ENCODE measurements at places on chromosomes 1 and 21.

GRCh38 chr1:192639607-192640368 is 3.8 kb downstream of the RGS13 start:
- DNase-seq, result no peak

DNA sequence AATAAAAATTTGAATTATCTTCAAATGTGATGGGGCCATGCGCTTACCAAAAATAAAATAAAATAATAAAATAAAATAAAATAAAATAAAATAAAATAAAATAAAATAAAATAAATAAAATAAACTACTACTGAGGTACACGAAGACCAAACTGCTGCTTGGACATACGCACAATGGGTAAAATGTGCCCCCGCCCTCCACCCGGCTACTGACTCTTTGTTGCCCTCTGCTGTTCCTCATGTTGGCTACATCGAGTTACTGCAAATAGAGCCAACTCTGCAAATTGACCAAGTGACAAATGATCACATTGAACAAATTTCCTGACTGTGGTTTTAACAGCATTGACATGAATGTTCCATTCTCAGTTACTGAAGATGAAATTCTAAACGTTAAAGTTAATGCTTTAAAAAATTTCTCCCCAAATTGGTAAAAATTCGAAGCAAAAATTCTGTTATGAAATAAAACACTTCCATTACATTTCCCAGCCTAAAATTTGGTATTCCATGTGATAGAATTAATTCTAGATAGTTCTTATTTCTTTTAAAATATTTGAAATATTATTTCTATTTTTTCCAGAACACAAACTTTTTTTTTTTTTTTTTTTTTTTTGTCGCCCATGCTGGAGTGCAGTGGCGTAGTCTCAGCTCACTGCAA is 18.8 kb upstream of the MAP1LC3C start:
- DNase-seq, result peak; percentile 8

DNA sequence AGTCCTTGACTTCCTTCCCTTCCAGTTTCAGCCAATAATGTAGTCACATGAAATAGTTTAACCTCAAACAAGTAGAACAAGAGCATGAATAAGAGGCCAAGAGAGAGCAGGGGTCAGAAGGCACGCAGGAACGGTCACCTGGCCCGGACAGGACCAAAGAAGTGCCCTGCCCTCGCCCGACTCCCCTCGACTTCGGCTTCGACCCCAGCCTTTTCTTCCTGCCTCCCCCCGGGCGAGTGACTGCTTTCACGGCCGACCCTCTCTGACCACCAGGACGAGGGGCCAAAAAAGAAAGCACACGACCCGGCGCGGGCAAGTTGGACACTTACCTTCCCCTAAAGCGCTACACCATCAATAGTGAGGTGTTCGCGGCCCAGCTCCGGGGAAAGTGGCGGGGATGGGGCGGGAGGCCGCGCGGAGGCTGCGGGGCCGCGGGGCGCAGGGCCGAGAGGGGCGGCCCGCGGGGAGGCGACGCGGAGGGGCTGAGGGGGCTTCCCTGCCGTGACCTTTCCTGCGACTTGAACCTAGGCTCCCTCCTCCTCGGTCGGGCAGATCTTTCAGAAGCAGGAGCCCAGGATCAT is 519 bp downstream of the RERE start:
- no peak for DNase-seq

- DNase-seq, result no peak
Observed at GRCh38 chr21:26852423-26852822, 7.2 kb upstream of the ADAMTS1 start.

DNA sequence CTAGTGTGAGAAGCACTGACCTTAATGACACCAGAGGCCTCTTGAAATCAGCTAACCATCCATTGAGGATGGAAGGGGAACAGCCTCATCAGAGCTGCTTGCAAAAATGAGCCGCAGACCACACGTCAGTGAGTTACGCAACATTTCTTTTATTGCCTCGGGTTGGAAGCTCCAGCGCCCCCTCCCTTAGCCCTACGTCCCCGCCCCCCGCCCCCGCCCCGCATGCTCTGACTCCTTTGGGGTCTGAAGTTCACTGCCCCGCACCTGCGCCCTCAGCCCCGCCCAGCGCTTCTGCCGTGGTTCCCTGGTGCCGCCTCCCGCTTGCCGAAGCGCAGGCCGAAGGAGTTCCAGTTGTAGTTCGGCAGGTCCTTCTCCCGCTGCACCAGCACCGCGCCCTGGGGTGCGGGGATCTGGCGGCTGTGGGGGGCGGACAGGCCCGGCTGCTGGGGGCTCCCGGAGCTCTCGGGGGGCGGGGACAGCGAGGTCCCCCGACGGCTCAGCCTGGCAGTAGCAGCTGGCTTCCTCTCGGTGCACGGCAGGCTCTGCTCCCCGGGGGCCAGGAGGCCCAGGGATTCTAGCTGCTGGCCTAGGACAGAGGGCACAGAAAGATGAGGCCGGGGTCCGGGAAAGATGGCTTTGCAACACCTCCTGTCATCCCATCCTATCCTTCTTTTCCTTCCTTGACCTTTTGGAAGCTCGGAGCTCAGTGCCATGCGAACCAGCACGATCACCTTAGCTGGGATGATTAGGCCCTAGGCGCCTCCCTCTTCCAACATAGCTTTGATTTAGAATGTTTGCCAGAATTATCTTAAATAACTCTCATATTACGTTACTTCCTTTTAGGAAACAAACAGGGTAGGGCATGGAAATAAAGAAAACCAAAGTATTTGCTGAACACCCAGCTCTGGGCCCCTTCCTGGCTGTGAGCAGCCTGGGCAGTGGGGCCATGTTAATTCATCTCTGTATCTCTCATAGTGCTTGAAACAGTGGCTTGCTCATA is 5.8 kb downstream of the KISS1 start:
- no peak for DNase-seq

DNA sequence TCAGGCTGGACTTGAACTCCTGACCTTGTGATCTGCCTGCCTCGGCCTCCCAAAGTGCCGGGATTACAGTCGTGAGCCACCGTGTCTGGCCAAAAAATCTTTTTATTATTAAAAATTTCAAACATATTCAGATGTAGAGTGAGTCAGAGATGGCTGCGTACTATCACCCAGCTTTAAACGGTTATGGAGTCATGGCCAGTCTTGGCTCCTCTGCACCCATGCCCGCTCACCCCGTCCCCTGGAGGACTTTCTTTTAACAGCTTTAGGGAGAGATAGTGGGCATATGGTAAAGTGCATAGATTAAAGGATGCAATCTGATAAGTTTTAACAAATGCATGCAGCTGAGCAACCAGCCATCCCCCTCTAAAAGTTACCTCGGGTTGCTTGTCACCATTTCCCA is 51.8 kb downstream of the TNFRSF8 start:
- DNase-seq, result no peak
